ENCODE measurements at places on chromosomes 2 and 18.
A peak's percentile ranks its signal among the peaks of the same experiment; 100 is the strongest.

- no peak for DNase-seq
Observed at GRCh38 chr2:240507060-240507777, 50.6 kb downstream of the ANKMY1 start.

GRCh38 chr2:181528441-181528840, 71.3 kb downstream of the ITGA4 start:
- no peak for DNase-seq

GRCh38 chr2:127932199-127932876, 46.6 kb upstream of the AMMECR1L start:
- peak; percentile 57 for DNase-seq

GRCh38 chr18:36017232-36017631, 44.8 kb downstream of the RMP24 start:
- DNase-seq: no peak

DNA sequence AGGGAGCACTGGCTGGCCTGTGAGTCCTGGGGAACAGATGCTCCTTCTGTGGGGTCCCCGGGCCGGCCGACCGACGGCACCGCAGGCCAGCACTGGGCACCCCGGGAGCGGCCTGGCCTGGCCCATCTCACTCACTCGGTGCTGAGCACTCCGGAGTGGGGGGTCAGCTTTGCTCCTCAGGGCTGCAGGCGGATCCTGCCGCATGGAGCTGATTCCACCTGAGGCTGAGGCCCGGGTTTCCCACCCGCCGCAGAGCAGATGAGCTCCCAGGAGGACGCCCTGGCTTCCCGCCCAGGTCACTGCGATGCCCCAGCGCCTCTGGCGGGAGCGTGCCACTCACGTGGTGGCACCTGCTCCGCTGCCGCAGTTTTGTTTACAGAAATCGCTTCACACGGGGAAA, 418.6 kb downstream of the GALR1 start:
- DNase-seq: no peak

- DNase-seq: peak; percentile 55
Observed at GRCh38 chr2:20050646-20051531, 539 bp downstream of the LAPTM4A start.

DNA sequence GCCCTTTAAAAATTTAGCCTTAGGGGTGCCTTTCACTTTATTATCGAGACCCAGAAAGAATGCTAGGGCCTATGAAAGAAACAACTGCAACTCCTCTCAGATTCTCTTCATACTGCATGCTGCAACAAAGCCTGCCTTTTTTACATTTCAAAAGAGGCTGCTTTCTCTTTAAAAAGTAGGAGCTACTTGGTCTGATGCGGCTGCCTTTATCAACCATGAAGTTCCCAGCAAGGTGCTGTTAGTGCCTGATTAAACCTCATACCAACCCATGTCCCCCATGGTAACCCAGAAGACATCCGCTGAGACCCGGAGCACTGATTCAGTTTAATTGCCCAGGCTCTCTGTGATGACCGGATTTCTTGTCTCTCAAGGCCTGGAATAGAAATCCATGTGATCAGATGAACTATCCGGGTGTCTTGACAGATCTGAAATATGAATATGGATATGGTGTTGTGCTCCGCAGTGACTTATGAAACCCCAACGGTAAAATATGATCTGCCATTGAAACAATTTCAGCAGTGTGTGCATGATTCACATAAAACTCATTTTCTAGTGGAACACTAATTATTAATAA, 368.3 kb downstream of the ZNF521 start:
- DNase-seq: no peak

- DNase-seq: no peak
Observed at GRCh38 chr2:47109007-47109375, 46.1 kb downstream of the STPG4 start.

GRCh38 chr2:119483896-119484718, 40.2 kb downstream of the SCTR start:
- no peak for DNase-seq

- DNase-seq: no peak
Observed at GRCh38 chr2:85939131-85939530, 50.3 kb upstream of the ST3GAL5 start.

GRCh38 chr2:31170071-31170698, 31.9 kb upstream of the GALNT14 start:
- peak; percentile 44 for DNase-seq

GRCh38 chr18:35458677-35459441, 38.9 kb downstream of the INO80C start:
- DNase-seq: peak; percentile 67

GRCh38 chr2:70145144-70145490, 45.7 kb downstream of the C2orf42 start:
- DNase-seq: no peak

DNA sequence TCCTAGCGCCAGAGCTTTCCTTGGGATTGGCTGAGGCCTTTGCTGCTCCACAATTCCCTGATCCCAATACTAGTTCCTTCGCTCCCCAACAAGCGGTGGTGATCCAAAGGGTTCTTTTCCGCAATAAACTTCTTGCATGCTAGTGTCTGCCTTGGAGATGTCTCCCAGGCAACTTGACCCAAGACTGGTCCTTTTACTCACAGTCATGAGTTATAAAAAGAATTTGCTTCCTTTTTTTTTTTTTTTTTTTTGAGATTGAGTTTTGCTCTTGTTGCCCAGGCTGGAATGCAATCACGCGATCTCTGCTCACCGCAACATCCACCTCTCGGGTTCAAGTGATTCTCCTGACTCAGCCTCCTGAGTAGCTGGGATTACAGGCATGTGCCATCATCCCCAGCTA, 89.8 kb upstream of the SP3 start:
- DNase-seq: no peak

GRCh38 chr18:74257083-74257482, 34.7 kb downstream of the CYB5A start:
- DNase-seq: no peak

DNA sequence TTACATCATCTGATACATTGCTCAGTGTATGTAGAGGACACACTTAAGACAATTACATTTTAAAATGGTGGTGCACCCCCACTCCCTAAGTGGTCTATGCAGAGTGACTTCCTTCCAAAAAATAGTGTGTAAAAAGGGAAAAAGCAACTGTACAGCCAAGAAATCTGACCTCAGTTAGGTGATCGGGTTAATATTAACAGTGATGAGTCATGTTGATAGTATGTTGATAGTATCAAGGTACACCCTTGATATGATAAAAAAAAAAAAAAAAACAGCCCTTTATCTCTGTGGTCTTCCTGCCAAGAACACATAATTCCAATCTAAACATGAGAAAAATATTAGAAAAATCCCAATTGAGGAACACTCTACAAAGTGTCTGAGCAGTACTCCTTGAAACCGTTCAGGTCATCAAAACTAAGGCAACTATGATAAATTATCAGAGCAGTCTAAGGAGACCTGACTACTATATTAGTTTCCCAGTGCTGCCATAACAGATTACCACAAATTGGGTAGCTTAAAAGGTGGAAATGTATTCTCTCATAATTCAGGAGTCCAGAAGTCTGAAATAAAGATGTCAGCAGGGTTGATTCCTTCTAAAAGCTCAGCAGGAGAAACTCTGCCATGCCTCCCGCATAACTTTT, 171.9 kb downstream of the ARHGAP28 start:
- DNase-seq: no peak

DNA sequence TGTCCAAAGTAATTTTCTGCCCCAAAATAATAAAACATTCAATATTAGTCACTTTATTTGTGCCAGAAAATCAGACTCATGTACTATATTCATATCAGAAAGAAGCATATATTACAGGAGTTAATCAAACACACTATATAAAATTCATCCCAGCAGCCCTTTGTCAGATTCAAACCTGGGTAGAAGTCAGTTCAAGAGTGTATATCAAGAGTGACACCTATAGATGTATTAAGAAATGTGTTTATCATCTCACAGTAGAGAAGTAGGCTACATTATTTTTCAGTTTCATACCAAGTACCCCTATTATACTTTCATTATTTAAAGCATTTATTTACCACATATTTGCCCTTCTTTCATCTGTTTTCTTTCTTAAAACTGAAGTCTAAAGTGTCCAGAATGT, 193.2 kb upstream of the DDX18 start:
- no peak for DNase-seq

GRCh38 chr2:181070119-181070835, 89.9 kb downstream of the UBE2E3 start:
- DNase-seq: peak; percentile 1

- peak; percentile 57 for DNase-seq
Observed at GRCh38 chr18:62329691-62330454, 4.8 kb downstream of the TNFRSF11A start.

DNA sequence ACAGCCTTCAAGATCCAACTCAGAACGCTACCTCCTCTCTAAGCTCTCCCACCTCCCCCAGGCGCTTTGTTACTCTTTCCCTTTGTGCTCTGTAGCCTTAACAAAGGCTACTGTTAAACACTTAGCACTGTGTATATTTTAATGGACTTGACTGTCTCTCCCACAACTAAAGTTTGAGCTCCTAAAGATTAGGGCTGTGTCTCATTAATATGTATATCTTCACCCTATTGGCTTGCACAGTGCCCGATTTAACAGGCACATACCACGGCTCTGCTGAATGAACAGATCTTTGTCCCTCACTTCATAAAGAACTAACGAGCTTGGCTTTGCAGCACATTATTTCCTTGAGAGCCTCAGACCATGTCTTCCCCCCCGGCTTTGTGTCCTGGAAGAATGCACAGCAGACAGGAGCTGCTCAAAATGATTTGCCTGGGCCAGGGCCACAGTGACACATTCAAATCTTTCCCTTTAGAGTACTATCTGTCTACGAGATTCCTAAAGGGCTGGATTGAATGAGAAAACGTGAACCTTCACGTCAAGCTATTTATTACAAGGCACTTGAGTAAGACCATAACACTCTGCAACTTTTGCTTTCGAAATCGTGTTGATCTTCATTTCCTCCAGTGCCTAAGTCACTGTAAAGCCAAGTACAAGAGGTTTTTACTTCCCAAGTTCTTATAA, 22.1 kb downstream of the ABHD3 start:
- no peak for DNase-seq

- peak; percentile 19 for DNase-seq
Observed at GRCh38 chr2:175815537-175815936, 186.5 kb downstream of the LNPK start.

Measured in MG63 (cell line).